ENCODE measurements at places on chromosomes 5 and 9.

- no peak for DNase-seq
These were observed 208.8 kb downstream of the RFK start for GRCh38 chr9:76185432-76185831.

DNA sequence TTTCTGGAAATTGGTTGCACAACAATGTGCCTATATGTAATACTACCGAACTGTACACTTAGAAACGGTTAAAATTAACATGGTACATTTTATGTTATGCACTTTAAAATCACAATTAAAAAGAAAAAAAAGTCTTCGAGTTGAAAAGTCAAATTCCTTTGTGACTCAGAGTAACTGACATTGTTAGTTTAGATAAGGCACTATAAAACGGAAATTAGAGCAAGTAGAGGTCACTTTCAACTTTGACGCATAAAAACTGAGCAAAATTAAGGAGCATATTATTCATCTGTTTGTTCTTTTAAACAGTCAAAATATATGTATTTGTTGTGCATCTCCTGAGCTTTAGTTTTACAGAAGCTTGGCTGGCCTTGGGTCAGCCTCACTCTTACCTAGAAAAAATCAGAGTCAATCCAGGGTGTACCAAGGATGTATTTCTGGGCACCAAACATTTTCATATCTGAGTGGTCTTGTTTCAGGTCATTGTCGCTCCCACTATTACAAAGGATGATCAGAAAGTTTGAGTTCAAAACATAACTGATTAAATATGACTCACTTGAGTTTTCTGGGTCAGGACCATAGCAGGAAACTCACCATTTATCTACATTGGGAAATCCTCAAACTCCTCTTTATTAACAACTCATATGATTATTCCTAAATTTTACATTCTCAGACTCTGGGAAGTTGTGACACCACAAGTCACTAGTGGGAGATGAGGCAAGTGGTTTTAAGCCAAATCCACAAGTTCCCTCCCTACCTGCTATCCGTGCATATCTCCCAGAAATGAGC is 160.6 kb downstream of the CCDC192 start:
- DNase-seq: no peak

DNA sequence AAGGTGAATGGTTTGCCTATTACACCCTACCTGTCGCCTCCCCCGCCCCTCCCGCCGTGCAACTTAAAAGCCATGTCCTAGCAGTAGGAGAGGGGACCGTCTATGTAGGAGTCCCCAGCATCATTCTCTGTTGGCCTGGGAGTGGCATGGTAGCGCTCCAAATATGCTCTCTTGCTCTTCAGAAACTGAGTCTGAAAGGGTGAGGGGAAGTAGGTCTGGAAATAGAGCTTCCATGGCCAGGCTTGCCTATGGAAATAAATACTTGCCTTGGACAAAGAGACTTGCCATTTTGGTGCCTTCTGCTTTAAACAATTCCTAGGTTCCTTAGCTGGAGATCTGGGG is 1.4 kb downstream of the RGS7BP start:
- DNase-seq: no peak

DNA sequence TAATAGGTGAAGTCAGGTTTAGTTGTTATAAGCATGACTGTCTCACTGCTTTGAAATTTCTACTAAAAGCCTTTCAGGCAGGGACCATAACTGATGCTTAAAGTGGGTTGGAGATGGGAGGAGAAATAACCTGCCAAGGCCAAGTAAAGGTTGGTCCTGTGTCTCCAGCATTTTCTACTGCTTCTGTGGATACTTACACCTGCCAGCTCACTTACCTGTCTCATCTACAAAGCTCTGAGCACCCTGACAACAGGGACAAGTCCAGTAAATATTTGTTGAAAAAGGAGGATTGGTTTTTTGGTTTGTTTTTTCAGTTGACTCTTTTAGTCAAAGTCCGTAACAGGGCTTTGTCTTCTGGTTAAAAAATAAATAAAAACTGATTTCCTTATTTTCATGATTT is 38.6 kb downstream of the GRAMD2B start:
- DNase-seq: no peak

- DNase-seq: no peak
These were observed 459.1 kb downstream of the DMAC1 start for GRCh38 chr9:7340451-7340850.

DNA sequence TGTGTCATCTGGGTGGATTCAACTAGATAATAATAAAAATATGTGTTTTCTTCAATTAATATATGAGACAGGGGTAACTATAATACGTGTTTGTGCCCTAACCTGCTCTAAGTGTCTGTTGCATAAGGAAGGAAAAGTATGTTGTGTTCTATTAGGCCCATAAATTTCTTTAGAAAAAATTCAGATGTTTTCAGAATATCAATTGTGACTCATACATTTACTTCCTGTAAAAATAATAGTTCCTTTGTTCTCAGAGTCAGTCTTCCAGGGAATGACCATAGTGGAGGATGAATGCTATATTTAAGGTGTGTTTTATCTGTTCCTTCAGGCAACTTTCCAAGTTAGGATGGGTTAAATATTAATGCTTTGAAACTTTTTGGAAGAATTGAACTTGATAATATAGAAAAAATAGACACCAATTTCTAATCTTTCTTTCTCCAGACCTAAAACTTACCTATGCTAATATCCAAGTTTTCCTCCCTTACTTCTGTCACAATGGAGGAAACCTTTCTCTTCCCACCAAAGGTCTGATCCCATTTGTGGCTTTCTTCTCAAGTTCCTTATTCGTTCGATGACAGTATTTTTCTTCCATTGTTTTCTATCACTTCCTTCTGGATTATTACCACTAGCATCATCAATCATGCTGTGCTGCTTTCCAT is 49.9 kb downstream of the ISL1 start:
- DNase-seq: no peak

DNA sequence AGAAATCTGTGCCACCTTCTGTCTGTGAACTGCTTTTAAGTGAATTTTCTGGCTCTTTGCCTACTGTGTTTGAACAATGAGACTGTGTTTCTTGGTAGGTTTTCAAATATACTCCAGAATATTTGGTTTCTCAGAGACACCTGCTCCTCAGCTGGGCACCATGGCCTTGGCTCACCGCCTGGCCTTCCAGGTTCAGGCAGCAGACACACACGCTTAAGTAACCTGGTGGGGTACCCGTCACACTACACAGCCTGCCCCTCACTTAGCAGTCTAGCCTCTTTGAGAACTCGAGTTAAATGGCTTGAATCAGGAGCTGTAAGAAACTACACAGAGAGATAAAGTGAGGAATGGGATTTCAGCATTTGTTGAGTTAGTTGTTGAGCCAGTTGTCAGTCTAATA is 530.5 kb downstream of the MTRR start:
- no peak for DNase-seq

DNA sequence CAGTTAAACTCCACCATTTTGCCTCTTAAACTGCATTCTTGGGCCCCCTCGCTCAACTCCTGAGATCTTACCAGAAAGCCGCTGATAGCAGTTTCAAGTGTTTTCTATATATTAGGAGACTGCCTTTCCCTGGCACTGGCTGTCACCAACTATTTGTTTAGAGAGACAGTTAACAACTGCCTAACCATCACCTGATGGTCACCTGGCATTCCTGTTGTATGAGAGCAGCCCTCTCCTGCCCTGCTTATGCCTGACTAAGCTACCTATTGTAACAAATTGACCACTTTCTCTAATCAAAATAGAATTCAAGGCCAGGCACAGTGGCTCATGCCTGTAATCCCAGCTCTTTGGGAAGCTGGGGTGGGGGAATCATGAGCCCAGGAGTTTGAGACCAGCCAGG is 28.0 kb upstream of the SIL1 start:
- no peak for DNase-seq

DNA sequence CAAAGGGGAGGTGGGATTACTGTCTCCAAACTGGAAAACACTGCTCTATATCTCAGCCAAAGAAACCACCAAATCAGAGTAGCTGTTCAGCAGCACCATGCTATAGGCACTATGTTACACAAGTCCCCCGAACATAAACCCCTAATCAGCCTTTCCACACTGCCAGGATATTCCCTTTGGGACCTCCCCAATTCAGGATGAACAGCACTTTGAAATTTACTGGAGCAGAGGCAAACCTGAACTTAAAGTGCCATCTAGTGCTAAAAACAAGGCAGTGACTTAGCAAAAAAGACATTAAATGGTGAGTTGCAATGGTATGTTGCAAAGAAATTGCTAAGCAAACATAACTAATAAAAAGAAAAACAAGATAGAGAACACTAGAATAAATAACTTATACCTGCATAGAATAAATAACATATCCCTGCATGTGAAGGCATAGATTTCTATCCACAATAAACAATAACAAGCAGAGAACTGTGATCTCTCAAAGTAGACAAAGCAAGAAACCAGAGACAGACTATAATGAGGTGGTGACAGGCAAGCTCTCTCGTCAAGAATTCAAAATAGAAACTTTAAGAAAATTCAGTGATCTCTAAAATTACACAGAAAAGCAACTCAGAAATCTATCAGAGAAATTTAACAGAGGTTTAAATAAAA is 584.4 kb upstream of the ACO1 start:
- no peak for DNase-seq

DNA sequence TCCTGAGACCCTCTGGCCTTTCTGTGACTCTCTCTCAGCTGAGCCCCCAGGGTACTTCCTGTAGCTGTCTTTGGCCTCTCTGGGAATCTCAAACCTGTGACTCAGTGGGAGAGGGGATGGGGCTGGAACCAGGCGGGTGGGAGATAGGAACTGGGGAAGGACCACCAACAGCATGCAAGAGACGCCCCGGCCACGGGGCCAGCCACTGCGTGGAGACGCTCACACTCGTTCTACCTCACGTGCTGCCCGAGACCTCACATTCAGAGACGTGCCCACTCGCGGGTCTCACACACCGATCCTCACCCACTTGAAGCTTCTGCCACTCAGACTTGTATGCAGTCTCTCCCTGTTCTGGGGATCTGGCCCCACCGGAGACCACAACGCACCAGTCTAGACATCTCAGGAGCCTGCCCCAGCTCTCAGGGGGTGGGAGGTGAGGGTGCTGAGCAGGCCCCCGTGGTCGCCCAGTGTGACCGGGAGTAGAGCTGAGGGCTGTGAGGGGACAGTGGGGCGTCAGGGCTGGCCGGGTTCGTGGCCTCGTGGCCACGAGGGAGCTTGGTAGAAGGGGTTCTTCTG is 13.8 kb downstream of the GPRIN1 start:
- DNase-seq: no peak

DNA sequence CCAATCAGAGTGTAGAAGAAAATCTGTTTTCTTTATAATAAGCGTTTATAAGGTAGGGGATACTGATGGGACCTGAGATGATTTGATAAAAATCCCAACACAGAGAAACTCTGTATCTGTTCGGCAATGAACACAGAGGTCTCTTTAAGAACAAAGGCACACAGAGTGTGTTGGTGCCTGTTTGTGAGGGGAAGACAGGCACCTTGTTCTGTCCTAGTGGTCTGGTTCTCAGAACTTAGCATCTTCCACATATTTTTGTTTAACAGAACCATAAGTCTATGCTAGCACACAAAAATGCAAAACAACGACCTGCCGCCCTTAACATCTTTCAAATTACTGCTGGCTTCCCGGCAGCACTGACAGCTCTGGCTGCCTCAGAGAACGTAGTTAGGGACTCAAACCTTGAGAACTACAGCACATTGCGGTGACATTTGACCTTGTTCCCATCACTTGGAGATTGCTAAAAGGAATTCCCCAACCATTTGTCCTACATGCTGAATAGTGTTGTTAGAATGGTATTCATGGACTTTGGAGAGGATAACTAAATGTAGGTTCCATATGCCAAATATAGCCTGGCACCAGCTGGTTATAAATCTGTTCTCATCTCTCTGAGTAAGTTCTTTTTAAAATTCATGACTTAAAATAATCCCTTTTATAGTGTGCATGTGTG is 871.7 kb upstream of the TYRP1 start:
- DNase-seq: no peak
